ENCODE measurements at places on chromosomes 6 and 20. TPM values are rescaled to one million over a fixed set of nuclear protein-coding genes. Genes with fewer than 3 reads are reported as not detected.

- no peaks in the 10 kb centered on the region for H3K36me3 ChIP-seq
- DNase-seq, result no peak
- H3K4me1 ChIP-seq, result peaks cover 5% of the 10 kb centered on the region
- H3K27ac ChIP-seq, result no peak overlapping the region
Measured at GRCh38 chr20:10497791-10498190, 62.7 kb downstream of the SLX4IP start.

Gene BEND6
- total RNA-seq, result 0.63 TPM

GRCh38 chr6:39130691-39131090, 15.7 kb upstream of the SAYSD1 start:
- H3K4me3 ChIP-seq, result no peak overlapping the region
- H3K4me1 ChIP-seq, result no peaks in the 10 kb centered on the region
- H3K27ac ChIP-seq, result no peak overlapping the region
- H3K27me3 ChIP-seq, result no peaks in the 10 kb centered on the region

GRCh38 chr20:38612751-38613515, 11.3 kb downstream of the ARHGAP40 start:
- no peak for DNase-seq
- no peaks in the 10 kb centered on the region for H3K27me3 ChIP-seq
- H3K36me3 ChIP-seq, result no peaks in the 10 kb centered on the region
- H3K4me3 ChIP-seq, result no peak overlapping the region
- no peaks in the 10 kb centered on the region for H3K4me1 ChIP-seq

GRCh38 chr20:62827311-62828038, 10.6 kb downstream of the COL9A3 start:
- no peak for DNase-seq
- no peak overlapping the region for H3K4me3 ChIP-seq
- H3K36me3 ChIP-seq, result no peaks in the 10 kb centered on the region
- no peaks in the 10 kb centered on the region for H3K27me3 ChIP-seq

DNA sequence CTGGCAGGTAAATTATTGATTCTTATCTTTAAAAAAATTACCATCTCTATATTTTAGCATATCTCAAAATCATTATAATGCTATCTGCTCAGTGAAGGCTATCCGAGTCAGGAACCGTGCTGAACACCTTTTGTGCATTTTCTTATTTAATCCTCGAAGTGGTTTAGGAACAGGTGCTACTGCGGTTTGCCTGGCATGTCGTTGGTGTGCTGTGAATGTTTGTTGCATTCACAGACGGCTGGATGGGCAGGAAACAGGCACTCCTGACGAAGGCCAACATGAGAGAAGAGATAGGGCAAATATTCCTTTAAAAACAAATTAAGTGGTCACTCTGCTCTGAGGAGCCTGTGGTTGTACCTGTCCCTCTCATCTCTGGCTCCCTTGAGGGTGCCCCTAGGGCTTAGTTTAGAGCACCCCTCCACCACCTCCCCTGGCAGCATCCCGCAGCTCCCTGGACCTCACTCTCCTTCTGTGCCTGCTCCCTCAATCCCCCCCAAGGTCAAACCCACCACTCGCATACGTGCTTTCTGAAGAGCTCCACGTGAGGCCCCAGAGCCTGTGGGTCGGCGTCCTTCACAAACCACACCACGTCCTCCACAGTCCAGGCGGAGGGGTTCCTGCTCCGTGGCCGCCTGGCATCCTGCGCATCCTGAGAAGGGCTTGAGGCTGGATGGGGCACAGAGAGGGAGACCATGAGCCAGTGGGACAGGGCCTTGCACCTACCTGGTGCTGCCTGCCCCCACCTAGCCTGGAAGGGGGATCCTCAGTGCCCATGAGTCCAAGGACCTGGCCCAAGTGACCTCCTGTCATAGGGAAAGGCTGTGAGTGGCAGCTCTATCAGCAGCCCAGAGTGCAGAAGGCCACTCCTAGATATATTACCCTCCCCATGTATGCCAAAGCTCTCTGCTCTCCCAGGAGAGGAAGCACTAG, 116.5 kb downstream of the SCML4 start:
- H3K4me3 ChIP-seq, result no peak overlapping the region
- H3K27me3 ChIP-seq, result no peaks in the 10 kb centered on the region
- DNase-seq, result no peak
- no peaks in the 10 kb centered on the region for H3K36me3 ChIP-seq
- peaks cover 3% of the 10 kb centered on the region for H3K4me1 ChIP-seq

GRCh38 chr20:36541227-36541767, at the start of gene MYL9:
TSS of gene MYL9 (plus strand) at chr20:36541519. CDS start at chr20:36544885, 3,366 bp downstream.
- H3K27me3 ChIP-seq, result no peaks in the 10 kb centered on the region
- DNase-seq, result peak; percentile 81
- peaks cover 4% of the 10 kb centered on the region for H3K36me3 ChIP-seq
- H3K4me3 ChIP-seq, result peak within 1 kb of the TSS; percentile 72
- peak within 1 kb of the TSS; percentile 92 for H3K27ac ChIP-seq
- H3K4me1 ChIP-seq, result peaks cover 25% of the 10 kb centered on the region

GRCh38 chr6:38054527-38055202, 235.1 kb downstream of the ZFAND3 start:
- no peak overlapping the region for H3K27ac ChIP-seq
- peaks cover 6% of the 10 kb centered on the region for H3K4me1 ChIP-seq
- DNase-seq, result no peak
